ENCODE measurements at places on chromosomes 16 and 17.

DNA sequence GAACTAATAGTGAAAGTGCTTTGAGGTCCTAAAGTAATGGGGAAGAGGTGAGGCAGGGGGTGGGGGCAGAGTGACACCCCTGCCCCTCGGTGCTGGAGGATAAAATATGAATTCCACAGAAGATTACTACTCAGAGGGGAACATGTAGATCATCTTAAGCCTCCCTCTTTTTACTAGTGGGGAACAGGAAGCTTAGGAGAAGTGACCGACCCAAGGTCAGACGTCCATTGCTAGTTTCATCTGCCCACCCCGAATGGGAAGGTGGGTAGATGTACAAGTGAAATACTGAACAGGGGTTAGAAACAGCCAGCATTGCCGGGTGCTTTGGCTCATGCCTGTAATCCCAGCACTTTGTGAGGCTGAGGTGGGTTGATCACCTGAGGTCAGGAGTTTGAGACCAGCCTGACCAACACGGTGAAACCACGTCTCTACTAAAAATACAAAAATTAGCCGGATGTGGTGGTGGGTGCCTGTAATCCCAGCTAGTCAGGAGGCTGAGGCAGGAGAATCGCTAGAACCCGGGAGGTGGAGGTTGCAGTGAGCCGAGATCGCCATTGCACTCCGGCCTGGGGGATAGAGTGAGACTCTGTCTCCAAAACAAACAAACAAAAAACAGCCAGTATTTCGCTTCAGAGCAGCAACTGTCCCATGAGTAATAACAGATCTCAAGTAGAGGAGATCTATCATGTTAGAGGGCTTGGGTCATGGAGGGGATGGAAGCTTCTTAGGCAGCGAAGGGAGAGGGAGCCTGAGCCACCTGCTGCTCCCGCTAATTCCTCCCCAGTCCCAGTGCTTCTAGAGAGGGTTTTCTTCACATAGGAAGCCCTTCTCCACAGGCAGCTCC, 1.2 kb upstream of the NR1D1 start:
- DNase-seq, result no peak

DNA sequence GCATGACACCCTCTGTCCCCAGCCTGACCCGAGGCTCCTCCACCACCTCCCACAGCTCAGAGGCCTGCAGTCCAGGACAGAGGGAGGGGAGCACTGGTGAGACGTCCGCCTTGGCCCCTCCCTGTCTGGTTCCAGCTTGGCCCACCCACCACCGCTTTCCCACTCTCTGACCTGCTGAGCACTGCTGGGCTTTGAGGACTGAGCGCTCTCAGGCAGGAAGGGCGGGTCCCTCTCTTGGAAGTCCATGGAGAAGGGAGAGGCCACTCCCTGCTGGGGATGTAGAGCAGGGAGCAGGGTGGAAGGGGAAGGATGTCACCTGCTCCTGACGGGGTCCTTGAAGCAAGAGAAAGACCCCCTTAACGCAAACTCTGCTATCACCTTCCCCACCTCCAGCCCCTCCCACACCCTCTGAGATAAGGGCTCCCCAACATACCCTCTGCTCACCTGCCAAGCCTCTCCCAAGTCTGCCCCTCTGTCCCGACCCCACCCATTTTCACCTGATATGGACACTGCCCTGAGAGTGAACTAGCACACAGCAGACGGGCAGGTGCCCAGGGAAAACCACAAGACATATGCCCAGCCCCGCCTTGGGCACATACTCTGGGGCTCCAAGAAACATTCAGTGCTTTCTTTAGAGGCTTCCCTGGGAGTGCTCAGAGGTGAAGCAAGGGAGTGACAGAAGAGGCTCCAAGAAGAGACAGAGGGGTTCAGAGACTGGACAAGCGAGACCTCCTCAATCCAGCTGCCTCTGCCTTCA, 1.4 kb downstream of the OSBPL7 start:
- DNase-seq, result no peak

GRCh38 chr16:21659124-21659523, 4.6 kb upstream of the OTOA start:
- DNase-seq, result no peak

- DNase-seq, result peak; percentile 63
Observed at GRCh38 chr17:7561028-7561575, 617 bp upstream of the SENP3 start.

GRCh38 chr17:42898147-42898811, 2.3 kb upstream of the G6PC1 start:
- DNase-seq, result no peak

DNA sequence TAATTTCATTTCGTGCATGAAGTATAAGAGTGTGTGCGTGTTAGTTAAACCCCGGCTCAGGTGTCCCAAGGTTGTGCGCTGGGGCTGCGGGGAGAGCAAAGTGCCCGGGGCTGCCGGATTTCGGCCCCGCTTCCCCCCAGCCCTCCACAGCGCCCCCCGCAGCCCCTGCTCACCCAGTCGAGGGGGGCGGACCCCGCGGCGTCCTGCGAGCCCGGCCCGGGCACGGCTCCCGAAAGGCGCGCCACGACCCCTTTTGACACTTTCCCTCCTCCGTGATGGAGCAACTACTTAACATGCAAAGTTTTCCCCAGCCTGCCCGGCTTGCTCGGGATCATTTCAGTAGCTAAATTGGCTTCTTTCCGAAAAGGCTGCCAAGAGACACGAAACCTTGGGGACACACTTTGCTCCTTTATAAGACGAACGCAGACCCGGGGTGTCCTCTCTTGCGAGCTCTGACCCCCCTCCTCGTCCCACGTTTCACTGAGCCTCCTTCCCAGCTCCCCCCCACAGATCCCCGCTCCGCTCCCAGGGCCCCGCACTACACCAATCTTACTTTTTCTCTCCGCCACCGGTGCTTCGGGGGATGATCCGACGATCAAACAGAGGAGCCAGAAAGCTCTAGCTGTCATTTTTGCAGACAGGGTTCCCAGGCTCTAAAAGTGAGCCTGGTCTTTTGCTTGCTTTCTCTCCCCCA, 552 bp downstream of the C17orf58 start:
- DNase-seq, result no peak

DNA sequence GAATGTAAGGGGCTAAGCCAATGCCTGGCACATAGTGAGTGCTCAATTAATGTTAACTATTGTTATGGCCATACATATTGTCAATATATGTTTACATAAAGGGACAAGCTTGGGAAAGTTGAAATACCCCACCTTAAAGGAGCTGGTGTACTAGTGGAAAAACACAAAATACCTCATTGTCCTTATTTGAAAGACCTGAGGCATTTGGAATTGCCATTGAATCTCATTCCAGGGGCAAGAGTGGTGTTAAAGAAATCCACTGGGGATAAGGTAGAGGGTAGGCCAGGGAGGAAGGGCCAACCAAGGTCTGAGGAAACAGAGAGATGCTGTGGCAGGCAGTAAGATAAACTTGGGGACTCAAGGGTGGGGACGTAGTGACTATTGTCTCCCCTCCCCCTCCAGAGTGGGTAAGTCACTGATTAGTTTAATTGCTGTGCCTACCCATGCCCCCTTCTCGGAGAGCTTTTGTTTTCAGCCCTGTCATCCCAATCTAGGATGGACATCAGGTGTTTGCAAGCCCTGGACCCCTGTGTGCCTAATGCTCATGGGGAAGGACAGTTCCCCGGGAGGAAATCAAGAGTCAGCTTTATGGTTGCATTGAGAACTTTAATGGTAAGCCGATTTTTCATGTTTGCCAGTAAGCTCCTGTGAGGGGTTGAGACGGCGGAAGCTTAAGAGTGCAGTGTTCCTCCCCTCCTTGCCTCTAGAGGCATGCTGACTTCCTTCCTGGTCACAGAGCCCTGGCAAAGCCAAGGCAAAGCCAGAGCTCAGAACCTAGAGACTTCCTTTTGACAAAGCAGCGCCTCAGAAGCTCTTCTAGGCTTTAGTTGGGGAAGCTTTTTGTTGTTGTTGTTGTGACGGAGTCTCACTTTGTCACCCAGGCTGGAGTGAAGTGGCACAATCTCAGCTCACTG, 2.5 kb upstream of the HEATR9 start:
- no peak for DNase-seq

DNA sequence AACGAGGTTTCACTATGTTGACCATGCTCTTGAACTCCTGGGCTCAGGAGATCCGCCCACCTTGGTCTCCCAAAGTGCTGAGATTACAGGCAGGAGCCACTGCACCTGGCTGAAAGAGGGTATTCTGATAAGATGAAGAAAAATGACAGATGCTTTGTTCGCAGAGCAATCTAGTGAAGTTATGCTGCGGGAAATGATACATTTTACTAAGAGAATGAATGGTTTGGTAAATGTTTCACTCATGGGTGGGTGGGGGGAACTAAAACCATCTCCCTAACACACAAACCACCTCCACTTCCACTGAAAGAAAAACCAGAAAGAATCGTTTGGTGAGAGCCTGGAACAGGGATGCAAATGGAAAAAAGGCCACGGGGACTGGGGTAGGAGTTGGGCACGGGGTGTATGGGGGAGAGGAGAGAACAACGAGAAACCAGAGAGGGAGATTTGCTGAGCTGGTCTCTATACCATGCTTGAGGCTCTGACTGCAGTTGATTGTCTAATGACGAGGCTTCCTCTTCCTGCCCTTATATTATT, 19.0 kb upstream of the XYLT2 start:
- DNase-seq, result no peak

DNA sequence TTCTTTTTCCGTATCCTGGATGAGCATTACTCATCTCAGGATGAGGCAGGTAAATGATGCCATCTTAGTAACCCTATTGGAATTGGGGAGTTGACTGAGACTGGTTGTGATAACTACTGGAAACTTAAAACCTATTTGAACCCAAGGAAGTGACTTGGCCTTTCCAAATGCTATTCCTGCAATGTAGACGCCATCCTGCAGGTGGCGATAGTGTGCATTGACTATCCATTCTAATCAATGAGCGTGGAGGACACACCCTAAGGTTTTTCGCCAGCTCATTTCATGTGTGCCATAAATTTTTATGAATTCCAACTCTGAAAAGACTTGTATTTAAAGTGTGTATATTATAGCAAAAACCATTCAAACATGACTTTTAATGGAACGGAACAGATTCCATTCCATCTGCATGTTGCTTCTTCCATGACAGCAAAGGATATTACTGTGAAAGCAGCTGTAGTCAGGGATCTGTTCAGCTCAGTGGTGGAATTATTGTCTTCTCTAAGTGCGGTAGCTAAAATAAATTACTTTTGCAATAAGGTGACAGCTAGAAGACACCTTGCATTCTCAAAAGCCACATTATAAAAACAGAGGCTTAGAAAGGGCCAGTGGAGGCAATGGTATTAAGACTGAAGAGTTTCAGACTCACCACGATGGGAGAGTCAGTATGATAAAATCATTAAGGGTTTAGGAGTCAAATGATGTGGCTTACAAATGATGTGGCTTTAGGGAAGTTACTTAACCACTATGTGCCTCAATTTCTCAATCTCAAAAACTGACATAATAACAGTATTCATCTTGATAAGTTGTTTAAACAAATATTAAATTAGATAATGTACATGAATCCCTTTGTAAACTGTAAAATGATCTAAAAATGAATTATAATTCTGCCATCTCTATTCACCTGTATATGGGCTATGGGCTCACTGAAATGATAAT, 55.5 kb downstream of the SYT17 start:
- DNase-seq, result no peak

DNA sequence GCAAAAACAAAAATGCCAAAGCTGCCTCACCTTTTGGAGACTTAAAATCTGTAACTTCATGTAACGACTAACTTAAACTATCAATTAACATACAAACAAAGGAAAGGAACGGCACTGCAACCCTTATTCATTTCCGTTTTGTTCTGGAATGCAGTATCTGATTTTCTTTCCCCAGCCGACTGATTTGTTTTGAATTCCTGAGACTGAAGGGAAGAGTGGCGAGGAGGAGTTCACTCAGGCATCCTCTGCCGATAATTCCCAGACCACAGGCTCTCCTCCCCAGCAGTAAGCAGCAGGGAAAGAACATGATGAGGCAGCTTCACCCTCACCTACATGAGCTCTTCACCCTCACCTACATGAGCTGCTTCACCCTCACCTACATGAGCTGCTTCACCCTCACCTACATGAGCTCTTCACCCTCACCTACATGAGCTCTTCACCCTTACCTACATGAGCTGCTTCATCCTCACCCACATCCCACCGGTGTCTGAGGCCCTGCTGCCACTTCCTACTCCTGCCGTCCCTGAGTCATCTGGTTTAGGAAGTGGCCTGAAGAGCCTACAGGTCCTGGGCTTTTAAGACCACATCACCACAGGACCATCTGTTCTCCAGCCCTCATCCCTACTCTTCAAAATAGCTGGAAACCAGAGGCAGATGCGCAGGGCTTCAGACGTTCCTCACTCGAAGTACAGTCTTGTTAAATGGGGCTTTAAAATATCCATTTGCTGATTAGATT, 168.0 kb upstream of the RPH3AL start:
- DNase-seq, result no peak

- no peak for DNase-seq
Observed at GRCh38 chr17:60439501-60439900, 17.2 kb downstream of the CHCT1 start.

DNA sequence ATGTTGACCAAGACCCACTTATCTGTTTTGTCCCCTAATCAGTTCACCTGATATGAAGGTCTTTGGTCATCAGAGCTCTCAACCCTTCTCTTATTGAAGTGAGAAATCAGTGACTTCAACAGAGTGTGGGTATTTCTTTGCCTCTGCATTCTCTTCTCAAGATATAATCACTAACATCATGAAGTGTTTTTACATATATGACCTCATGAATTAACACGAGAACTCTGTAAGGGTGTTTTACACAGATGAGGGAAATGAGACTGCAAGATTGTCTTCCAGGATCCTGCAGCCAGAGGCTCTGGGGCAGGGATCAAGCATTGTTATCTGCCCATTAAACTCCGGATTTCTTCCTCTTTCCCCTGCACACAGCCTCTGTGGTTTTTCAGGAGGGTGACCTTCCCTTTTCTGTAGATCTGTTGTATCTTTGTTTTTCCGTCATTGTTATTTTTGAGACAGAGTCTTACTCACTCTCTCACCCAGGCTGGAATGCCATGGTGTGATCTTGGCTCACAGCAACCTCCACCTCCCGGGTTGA, 22.7 kb downstream of the LCMT1 start:
- DNase-seq, result no peak

GRCh38 chr16:50335196-50335958, 33.4 kb downstream of the BRD7 start:
- peak; percentile 44 for DNase-seq

GRCh38 chr16:72809446-72809845, 238.5 kb downstream of the ZFHX3 start:
- no peak for DNase-seq

- DNase-seq, result no peak
Observed at GRCh38 chr17:16486373-16487250, 5.4 kb downstream of the LRRC75A start.

GRCh38 chr16:78583441-78583840, 484.0 kb downstream of the WWOX start:
- no peak for DNase-seq

Measured in activated T-helper 1 cell treated with anti-CD3 and anti-CD28 coated beads, Interleukin-2, amount 50 U/mL, for 16 hours (primary cell).